ENCODE measurements at places on chromosomes 3 and 15. TPM values are rescaled to one million over a fixed set of nuclear protein-coding genes. Genes with fewer than 3 reads are reported as not detected.

DNA sequence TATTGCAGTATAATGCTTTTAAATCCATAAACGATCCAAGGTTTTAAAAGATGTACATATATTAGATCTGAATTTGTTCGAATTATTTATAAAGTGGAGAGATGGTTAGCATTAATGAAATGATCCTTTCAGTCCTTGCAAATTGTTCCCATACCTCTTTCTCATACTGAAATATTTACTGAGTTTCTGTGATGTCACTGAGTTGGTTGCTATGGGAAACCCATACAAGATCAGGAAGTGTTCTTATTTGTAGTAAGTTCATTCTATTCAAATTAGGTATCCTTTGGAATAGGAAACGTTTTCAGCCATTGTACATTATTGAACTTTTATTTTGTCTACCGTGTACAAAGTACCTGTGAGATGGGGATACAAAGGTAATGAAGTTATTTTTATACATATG is 73.2 kb upstream of the CHL1 start:
- no peak for DNase-seq

Gene KY
- not detected for polyA plus RNA-seq

DNA sequence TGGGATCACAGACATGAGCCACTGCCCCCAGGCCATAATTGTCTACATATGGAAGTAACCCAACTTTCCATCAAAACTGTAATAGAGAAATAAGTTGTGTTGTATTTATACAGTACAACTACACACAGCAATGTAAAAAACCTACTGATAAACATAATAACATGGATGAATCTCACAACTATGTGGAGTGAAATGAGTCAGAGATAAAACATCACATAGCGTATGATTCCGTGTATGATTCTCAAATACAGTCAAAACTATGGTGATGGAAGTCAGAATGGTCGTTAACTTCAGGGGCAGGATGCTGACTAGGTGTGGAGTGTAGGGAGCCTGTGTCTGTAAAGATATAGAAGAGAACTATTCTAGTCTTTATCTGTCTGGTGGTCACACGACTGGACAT is 332.7 kb upstream of the SLCO3A1 start:
- DNase-seq: no peak

Gene WNT7A
- not detected for polyA plus RNA-seq

DNA sequence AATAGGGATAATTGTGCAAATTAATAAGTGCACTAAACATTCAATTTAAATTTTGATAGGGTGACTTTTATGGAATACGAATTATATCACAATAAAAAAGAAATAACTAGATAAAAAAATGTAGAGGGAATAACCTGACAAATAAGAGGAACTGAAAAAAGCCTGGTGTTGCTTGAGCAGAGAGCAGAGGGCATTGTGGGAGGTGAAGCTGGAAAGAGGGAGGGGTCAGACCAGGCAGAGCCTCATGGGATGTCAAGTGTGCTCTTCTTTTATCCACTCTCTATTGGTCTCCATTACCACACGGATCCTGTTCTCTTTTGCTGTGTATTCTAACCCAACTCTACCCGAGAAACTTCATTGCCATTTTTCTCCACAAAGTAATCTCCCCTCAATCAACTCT is 264.0 kb upstream of the CRBN start:
- no peak for DNase-seq

Gene CCR9
- polyA plus RNA-seq: 0.03 TPM

Gene GOLGA6A
- polyA plus RNA-seq: 0.16 TPM

GRCh38 chr3:9915254-9916141 is 1.4 kb upstream of the IL17RC start:
- peak; percentile 85 for DNase-seq

Measured in psoas muscle (tissue), 8 donors.